ENCODE measurements at places on chromosomes 4 and X. TPM values are rescaled to one million over a fixed set of nuclear protein-coding genes. Genes with fewer than 3 reads are reported as not detected.

The CYBB gene
- total RNA-seq, result 0.05 TPM

The GATA1 gene
- total RNA-seq, result not detected

The GRID2 gene
- total RNA-seq, result not detected

The GABRG1 gene
- not detected for total RNA-seq

The PABPC1L2B gene
- not detected for total RNA-seq

The RXFP1 gene
- not detected for total RNA-seq

The SMIM20 gene
- total RNA-seq, result 28.1 TPM

The MXRA5 gene
- total RNA-seq, result not detected

The NCAPG gene
- 30.1 TPM for total RNA-seq

The LONRF3 gene
- 3.3 TPM for total RNA-seq

The ADH1C gene
- not detected for total RNA-seq

The BTC gene
- total RNA-seq, result 1.4 TPM

The PRDM8 gene
- total RNA-seq, result 0.33 TPM

The ZFP42 gene
- not detected for total RNA-seq

The MTNR1A gene
- total RNA-seq, result 0.50 TPM

The BMP2K gene
- total RNA-seq, result 10.6 TPM

The BEX1 gene
- total RNA-seq, result not detected

The RASL11B gene
- total RNA-seq, result not detected

The GYPE gene
- not detected for total RNA-seq

The TMPRSS11F gene
- not detected for total RNA-seq

The ZNF157 gene
- total RNA-seq, result not detected

The ZNF711 gene
- total RNA-seq, result 0.89 TPM

The GAB3 gene
- 0.28 TPM for total RNA-seq

The MCUB gene
- 14.1 TPM for total RNA-seq

The TBC1D14 gene
- total RNA-seq, result 31.2 TPM

The REPS2 gene
- 0.87 TPM for total RNA-seq

The JADE3 gene
- total RNA-seq, result 11.8 TPM

The CT45A10 gene
- total RNA-seq, result 0.29 TPM

The MID1IP1 gene
- 36.7 TPM for total RNA-seq

The RGN gene
- total RNA-seq, result not detected

The PASD1 gene
- not detected for total RNA-seq
